Muscle of leg (tissue), 16 donors: ENCODE measurements at places on chromosomes 5 and 9. TPM values are rescaled to one million over a fixed set of nuclear protein-coding genes. Genes with fewer than 3 reads are reported as not detected.

MLANA gene
- total RNA-seq = not detected

PHF24 gene
- total RNA-seq = 0.09 TPM

CDKN2B-AS1 gene
- total RNA-seq = 0.18 TPM

OCLN gene
- 2.4 TPM for total RNA-seq

TLX3 gene
- total RNA-seq = not detected

PCDHB9 gene
- 1.3 TPM for total RNA-seq

ARHGEF28 gene
- total RNA-seq = 4.7 TPM

MYOZ3 gene
- total RNA-seq = 7.7 TPM

GABRA1 gene
- total RNA-seq = 0.13 TPM

FCN2 gene
- 0.18 TPM for total RNA-seq

MEGF10 gene
- 41.5 TPM for total RNA-seq

WDR31 gene
- 1.2 TPM for total RNA-seq

CAAP1 gene
- 18.5 TPM for total RNA-seq

COL23A1 gene
- 4.3 TPM for total RNA-seq

PGM5 gene
- 61.0 TPM for total RNA-seq

MOB3B gene
- total RNA-seq = 1.4 TPM

ADAMTS6 gene
- total RNA-seq = 3.2 TPM

CTSV gene
- 0.44 TPM for total RNA-seq

NTRK2 gene
- total RNA-seq = 35.6 TPM

SMIM27 gene
- total RNA-seq = 15.3 TPM

SLC6A18 gene
- not detected for total RNA-seq

VLDLR gene
- total RNA-seq = 18.9 TPM

PCDHA9 gene
- 0.04 TPM for total RNA-seq

SPATA31E1 gene
- not detected for total RNA-seq

LRRC19 gene
- not detected for total RNA-seq

FBN2 gene
- 110 TPM for total RNA-seq

CARD9 gene
- 1.2 TPM for total RNA-seq

LECT2 gene
- not detected for total RNA-seq

PPP3R2 gene
- 0.04 TPM for total RNA-seq

TICAM2 gene
- 3.3 TPM for total RNA-seq

MGAT1 gene
- 52.1 TPM for total RNA-seq

FST gene
- 32.4 TPM for total RNA-seq

C5orf58 gene
- total RNA-seq = not detected

INPP5E gene
- total RNA-seq = 5.9 TPM

PCDHA5 gene
- total RNA-seq = 0.04 TPM

PCDH1 gene
- 20.3 TPM for total RNA-seq

CTXN3 gene
- 2.8 TPM for total RNA-seq

FRMD3 gene
- total RNA-seq = 34.1 TPM

FGF10 gene
- 7.8 TPM for total RNA-seq

TMEM174 gene
- total RNA-seq = not detected

FBXL7 gene
- 9.0 TPM for total RNA-seq

AFAP1L1 gene
- total RNA-seq = 75.3 TPM

RASGRF2 gene
- total RNA-seq = 0.40 TPM

ASPN gene
- total RNA-seq = 473 TPM

EDIL3 gene
- total RNA-seq = 7.6 TPM

FRRS1L gene
- 1.9 TPM for total RNA-seq

SPOCK1 gene
- 2.4 TPM for total RNA-seq

ARSI gene
- total RNA-seq = 6.8 TPM

C9orf78 gene
- 36.2 TPM for total RNA-seq

NANS gene
- 46.3 TPM for total RNA-seq

ANKH gene
- 15.4 TPM for total RNA-seq

CCL19 gene
- total RNA-seq = 0.35 TPM

MSX2 gene
- 0.35 TPM for total RNA-seq

ZNF300 gene
- total RNA-seq = 11.0 TPM

ST8SIA4 gene
- total RNA-seq = 9.3 TPM

CDC20B gene
- not detected for total RNA-seq

ZDHHC11 gene
- 2.8 TPM for total RNA-seq
